ENCODE measurements at places on chromosomes 2 and 18.

DNA sequence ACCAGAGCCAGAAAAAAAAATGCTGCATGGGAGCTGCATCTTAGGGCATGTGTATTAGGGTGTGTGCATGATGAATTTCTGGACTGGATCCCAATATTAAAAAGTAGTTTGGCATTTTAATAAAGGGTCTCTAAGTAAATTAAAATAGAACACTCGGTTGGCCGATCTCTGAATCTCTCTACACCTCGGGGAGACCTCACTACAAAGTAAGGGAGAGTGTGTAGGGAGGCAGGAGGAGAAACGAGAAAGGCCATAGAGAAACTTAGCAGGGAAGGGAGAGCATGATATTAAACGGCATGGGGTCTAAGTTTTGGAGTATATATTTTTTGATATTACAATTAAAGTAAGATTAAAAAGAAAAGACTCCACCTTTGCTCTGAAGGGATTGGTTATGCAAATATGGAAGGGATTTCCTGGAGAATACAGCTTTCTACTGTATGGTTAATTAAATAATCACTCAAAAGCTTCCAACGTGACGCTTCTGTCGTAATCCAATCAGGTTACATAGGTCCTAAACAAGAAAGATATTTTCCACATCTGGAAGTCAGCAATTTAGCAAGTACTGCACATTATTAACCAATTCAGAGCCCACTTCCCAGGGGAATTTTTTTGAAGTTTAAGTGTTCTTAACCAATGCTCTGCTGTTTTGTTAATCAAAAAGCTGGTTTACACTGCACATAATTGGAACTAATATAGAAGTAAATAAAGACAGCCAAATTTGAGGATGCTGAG lies 1.0 kb upstream of the ZEB2 start:
- DNase-seq, result no peak

DNA sequence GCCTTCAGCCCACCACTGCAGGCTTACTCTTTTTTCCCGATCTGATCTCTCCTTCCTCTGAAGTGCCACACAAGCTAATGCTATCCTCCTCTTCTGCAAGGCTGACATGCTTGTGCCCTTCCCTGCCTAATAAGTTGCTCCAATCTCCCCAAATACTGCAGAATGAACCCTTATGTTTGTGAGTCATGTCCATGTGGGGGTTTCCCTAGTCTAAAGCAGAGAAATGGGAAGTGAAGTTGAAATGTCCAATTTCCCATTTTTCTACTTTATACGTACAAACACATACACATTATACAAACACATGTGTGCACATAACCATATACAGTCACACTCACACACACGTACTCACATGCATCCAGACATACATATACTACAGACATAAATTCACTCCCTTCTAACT lies 288.1 kb upstream of the CELF4 start:
- no peak for DNase-seq

DNA sequence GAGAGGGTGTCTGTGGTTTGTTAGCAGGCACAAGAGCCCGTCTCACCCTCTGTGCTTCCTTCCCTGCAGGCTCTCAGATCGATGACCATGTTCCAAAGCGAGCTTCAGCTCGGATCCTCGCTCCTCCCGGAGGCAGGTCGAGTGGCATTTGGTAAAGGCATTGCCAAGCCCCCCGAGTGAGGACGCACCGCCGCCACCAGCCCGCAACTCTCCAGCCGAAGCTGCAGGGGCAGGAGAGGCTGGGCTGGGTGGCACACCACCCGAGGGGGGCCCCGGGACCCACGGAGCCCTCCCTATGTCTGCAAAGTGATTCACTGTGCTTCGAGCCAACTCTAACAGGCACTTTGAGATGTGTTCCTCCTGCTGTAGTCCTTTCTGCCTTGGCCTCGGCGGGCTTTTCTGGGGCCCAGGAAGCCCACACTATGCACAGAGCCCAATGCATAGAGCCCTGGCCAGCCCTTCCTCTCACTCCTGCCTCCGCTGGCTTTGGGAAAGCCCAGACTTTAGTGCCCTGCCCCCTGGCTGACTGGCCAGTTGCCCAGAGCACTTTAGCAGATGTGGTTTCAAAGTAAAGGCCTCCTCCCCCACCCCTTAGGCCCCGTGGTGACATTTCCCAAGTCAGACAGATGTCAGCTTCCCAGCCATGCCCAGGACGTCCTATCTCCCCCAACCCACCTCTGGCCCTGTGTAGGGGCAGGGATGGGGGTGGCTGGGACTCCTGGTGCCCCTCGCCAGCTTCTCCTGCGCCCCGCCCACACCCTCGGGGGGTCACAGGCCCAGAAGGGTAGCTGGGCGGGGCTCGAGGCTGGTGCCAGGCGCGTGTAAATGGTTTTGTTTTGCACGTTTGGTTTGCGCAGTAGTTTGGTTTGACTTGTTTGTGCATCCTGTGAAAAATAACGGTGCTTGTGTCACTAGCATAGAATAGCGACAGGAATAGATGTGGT lies 23.3 kb upstream of the MAPRE3 start:
- no peak for DNase-seq

DNA sequence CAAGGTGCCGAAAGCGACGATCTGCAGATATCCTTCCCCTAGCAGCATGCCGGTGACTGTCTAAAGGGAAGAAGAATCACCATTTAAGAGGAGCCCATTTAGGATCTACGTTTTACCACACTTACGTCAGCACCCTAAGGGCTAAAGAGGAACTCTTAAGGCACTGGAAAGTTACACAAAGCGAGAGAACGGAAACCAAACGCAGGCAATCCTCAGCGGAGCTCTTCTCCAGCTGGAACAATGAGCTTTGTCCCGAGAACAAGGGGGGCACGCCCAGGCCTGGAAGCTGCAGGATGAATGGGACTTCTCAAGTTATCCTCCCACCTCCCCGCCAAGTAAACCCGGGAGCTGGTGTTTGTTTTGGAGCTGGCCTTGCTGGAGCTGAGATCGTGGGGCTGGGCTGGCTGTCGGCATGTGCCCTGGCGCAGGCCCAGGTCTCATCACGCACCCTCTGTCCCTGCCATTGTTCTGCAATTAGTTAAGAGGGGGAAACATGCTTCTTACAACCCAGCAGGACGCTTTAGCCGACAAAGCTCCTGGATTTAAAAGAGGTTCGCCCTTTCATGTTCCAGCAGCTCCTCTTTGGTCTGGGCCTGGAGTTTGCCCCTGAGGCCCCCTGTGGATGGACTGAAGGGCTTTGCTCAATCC lies 36.4 kb downstream of the PXDN start:
- DNase-seq, result no peak

- DNase-seq, result no peak
Measured at GRCh38 chr2:195756218-195756942, 99.4 kb downstream of the SLC39A10 start.

DNA sequence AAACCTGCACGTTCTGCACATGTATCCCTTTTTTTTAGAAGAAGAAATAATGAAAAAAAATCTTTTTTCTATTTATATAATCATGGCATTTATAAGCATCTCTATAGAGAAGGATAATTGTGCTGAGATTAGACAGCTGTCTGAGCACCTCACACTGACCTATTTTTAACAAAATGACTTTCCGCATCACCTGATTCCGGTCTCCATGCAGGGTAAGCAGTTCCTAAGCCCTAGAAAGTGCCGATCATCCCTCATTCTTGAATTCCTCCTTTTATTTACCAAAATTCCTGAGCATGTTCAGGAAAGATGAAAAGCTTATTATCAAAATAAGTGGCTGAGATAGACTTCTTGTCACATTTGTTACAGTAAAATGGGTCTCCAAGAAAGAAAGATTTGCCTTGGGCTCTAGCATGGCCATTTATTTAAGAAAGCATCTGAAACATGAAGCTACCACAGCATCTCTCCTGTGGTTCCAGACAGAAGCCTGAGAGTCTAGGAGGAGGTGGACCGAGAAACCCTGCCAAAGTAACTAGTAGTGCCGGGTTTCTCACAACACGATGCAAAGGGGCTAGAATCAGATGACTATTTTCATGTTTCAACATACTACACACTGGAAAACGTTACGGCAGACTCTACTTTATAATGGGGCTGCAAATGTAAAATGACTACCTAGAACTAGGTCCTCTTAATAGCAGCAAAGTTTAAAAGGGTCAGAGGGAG lies 670 bp downstream of the GKN1 start:
- no peak for DNase-seq

GRCh38 chr2:119208791-119209203 lies 14.8 kb upstream of the STEAP3 start:
- DNase-seq, result no peak

DNA sequence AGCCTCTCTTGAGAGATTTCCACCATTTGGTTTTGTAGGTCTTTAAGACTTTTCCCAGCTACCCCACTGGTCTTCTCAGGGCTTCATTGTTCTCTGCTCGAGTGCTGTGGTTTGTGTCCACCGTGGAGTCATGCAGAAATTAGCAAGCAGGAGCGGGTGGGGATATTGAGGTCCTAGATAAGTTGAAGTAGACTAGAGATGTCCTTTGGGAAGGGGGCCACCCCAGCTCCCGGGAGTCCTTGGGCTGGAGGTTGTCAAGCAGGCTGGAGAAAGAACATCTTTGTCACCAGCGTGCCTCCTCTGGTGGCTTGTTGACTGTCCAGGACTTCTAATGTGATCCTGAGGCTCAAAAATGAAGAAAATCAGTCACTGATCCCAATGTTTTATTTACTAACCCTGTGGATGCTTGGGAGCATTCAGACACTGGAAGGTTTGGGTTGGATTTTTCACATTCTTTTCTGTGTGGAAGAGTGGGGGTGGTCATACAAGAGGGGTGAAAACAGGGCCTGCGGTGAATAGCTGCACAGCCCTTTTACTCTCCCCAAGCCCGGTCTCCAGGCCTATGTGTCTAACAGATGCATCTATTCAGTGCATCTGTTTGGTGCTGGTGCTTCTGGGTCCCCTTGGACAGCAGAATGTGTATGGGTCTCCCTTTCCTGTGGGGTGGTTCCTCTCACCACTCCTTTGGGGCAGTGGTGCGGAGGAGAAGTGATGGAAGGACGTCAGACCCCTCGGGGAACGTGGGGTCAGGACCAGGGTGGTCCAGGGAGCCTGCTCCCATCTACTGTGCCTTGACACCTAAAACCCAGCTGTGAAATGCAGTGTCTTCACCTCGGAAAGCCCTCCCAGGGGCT lies 208.1 kb downstream of the KLHL29 start:
- DNase-seq, result no peak

DNA sequence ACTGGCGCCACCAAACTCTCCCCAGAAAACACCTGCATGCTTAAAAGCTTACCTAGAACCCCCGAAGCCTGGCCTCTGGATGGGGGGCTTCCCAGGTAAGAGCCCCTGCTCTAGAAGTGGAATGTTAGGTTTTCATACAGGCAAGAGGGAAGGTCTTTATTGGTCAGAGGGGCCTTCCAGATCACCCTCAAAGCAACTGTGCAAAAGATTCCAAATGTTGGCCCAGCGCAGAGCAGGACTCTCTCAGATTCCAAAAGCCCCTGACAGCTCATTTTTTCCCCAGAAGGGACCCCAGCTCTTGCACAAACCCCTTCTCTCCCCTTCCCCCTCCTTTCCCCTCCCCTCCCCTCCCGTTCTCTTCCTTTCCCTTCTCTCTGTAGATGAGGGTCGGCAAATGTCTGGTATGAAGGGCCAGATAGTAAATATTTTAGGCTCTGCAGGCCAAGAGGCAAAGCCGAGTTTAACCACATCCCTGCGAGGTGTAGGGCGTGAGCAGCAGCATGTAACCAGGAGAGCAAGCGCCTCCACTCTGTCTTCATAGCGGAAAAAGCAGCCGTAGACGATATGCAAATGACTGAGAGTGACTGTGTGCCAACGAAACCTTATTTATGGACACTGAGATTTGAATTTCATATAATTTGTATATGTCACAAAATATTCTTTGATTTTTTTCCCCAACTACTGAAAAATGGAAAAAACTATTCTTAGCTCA lies 116.9 kb downstream of the SMAD7 start:
- DNase-seq, result peak; percentile 77

DNA sequence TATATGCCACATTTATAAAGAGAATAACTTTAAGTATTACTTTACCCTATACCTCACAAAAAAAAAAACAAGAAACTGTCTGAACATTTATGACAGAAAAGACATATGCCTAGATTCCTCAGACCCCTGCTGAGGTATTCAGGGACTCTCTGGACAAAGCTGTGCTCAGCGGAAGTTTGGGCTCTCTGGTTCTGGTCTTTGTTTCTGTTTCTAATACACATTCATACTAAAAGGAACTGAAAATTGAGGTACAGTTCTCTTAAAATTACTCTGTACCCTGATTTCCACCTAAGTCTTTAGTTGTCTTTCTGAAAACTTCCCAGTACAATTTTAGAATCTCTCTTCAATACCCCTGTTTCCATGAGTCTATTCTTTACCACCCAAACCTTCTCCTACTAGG lies 160.3 kb downstream of the IKZF2 start:
- DNase-seq, result no peak

DNA sequence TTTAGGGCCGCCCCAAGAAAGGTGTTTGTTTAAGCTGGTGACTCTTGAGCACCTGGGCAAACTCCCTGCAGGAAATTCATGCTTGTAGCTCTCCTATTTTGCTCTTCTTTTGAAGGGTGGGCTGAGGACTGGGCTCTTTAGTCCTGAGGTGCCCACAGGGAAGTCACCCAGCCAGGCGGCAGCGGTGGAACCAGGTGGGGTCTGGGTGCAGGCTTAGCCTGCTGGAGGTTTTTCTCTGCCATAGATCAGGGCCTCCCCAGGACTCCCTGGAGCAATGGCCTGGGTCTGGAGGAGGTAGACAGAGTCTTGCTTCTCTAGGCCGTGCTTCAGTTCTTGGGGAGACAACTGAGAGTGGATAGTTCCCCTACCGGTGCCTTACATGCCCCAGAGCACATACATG lies 99.9 kb downstream of the CLIP4 start:
- no peak for DNase-seq

DNA sequence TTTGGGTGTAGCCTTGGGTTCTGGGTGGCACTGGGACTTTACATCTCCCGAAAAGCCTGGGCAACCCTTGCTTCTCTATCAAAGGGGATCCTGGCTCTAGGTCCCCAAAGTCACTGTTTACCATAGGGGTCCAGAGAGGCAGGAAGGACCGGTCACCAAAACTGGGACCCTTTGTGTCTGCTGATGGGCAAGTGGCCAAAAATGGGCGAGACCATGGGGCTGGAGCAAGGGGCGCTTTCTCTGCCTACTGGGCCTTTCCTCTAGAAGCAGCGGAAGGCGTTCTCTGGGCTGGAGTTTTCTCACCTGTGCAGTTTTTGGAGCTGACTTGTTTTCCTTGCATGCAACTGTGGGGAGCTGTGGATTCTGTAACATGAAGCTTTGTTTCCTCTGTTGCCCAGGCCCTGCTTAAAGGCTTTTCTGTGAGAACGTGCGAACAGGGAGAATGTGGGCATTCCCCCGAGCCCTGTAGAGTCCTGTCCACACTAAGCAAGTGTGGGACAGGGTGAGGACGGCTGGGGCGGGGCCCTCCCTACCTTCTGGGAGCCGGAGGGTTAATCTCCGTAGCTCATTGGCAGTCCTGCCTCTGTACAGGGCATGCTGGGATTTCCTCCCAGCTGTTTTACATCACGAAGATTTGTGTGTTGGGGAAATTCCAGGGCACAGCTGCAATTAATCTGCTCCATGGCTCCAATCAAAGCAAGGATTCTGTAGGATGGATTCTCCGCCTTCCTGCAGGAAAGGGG lies 50.2 kb downstream of the TGOLN2 start:
- DNase-seq, result no peak

- DNase-seq, result no peak
Measured at GRCh38 chr2:235005603-235006259, 53.9 kb downstream of the SH3BP4 start.

All from CD4-positive, alpha-beta T cell treated with Interleukin-17A for 1 hour (primary cell).